HEK293T (cell line): ENCODE measurements at places on chromosomes 4 and X.
A peak's percentile ranks its signal among the peaks of the same experiment; 100 is the strongest.

GRCh38 chr4:164937576-164938270 is 39.7 kb downstream of the TRIM61 start:
- peak; percentile 14 for DNase-seq

GRCh38 chr4:102878901-102879300 is 10.1 kb downstream of the CISD2 start:
- DNase-seq = no peak

GRCh38 chrX:124426288-124427169 is 80.2 kb downstream of the SH2D1A start:
- DNase-seq = no peak

DNA sequence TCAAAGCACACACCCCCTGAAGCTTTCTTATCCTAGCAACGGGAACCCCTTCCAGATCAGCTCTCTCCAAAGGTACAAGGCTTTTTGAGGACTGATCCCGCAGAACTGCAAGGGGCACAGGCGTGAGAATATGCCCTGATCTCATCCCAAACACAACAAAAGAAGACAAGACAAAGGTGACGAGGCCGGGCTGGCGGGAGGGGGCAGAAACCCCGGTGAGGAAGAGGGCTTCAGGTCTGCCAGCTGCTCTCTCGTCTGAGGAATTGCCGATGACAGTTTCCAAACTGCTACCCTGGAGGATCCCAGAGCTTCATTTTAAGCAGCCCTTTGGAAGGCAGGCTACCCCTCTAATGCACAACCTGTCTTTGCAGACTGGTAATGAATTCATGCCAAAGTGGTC is 3.4 kb downstream of the HCFC1 start:
- DNase-seq = no peak

- DNase-seq = no peak
Observed at GRCh38 chrX:143580266-143580665, 55.6 kb downstream of the SLITRK4 start.

GRCh38 chr4:24564488-24564887 is 19.9 kb downstream of the DHX15 start:
- DNase-seq = no peak

DNA sequence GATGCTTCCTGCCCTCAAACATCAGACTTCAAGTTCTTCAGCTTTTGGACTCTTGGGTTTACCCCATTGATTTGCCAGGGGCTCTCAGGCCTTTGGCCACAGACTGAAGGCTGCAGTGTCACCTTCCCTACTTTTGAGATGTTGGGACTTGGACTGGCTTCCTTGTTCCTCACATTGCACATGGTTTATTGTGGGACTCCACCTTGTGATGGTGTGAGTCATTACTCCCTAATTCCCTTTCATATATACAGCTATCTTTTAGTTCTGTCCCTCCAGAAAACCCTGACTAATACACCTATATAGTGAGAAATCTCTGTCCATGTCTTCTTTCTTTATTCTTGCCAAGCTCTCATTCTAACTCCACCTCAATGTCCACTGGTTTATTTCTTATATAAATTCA is 736.9 kb upstream of the HS3ST1 start:
- DNase-seq = no peak

- DNase-seq = no peak
Observed at GRCh38 chr4:137116144-137116543, 416.1 kb downstream of the PCDH18 start.

DNA sequence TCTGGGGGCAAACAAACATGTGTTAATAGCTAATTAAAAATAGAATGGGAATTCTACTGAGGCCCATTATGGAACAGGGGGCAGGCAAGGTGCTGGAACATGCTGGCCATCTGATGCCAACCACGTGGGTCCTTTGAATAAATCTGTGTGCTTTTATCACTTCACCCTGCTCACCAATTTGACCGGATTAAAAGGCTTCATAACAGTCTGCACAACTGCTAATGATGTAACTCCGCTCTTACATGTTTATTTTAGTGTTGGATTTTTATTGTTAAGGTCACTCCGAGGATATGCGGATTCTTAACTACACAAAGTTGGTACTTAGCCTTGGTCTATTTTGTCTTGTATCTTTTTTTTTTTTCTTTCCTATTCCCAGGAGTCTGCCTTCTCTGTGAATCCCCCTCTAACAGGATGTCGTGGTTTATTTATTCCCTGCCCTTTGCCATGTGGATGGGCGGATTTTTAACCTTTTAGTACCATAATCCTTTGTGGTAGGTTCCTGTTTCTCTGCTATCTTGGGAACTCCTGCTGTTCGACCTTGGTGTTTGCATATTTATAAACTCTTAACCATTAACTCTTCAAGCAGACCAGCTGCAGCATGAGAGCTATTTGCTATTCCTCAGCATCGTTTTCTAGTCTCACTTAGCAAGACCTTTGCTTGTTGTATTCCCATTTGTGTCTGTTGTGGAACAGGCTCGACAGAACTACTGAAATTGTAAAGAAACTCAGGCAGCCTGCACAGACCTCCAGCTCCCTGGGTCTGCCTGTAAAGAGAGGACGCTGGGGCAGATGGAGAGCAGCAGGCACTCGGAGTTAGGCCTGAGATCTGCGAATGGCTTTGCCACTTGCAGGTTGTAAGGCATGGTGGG is 38.0 kb downstream of the TRIM2 start:
- DNase-seq = peak; percentile 25

- no peak for DNase-seq
Observed at GRCh38 chr4:178480105-178480504, 1037.9 kb upstream of the AGA start.

DNA sequence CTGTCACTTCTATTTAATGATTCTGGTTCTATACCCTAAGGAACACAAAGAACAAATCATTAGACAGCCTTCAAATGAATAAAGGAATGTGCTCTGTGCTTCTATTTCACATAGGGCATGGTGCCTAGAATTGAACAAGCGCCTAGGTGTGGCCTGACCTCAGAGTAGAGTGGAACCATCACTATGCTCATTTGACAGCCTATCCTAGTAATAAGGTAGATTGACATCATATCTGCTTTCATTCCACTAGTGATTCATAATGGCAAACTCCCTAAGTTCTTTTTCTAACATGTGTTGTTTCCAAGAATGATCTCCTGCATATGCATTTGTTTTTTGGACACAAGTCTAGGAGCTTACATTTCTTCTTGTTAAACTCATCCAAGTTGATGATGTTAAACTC is 36.6 kb downstream of the METTL14 start:
- DNase-seq = no peak
